ENCODE measurements at places on chromosomes 11 and 22. TPM values are rescaled to one million over a fixed set of nuclear protein-coding genes. Genes with fewer than 3 reads are reported as not detected.

DNA sequence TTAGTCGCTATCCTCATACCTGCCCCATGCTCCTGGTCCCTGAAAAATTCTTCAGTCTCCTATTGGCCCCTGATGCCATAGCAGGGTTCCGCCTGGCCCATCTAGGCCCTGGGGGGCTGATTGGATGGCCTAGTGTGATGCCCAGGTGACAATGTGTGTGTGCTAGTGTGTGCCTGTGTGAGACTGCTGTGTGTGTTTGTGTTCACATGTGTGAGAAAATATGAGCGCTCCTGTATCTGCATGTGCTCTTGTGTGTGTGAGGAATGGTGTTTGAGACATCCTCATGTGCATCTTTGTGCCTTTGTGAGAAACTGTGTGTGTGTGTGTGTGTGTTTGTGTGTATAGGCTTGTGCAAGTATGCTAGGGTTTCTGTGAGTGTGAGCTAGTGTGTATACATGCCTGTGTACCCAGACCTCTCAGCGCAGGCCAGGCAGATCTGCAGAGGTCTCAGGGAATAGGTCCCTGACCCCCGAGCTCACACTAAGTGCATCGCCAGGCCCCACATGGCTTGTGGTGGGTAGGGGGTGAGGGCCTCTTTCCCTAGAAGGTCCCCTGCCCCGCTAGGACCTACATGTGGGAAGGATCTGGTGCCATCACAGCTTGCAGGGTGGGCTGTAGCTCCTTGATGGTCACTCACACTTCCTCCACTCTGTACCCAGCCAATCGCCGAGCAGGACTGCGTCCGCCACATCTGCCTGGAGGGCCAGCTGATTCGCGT is 64.6 kb downstream of the OTOG start:
- no peak for DNase-seq

CNTF gene
- total RNA-seq = 3.0 TPM

GRCh38 chr22:32583921-32584335 is 109.3 kb downstream of the FBXO7 start:
- DNase-seq = no peak

SCGB1A1 gene
- not detected for total RNA-seq

DNA sequence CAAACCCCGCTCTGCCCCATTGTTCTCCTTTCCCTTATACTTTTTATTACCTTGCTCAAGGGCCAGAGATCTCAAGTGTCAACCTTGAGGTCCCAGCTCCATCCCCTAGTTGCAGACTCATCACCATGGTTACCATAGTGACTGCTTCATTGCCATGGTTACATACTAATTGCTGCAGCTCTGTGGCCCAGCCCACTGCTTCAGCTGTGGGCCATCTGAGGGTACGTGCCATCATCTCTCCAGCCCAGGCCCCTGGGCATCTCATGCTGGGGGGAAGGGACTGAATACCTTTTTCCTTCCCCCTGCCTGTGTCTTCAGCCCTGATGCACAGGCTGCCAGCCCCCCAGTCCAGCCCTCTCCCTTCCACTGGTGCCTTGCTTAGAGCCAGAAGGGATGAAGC is 22.2 kb downstream of the TREH start:
- DNase-seq = peak; percentile 35

GRCh38 chr22:50585781-50586180 is 3.1 kb upstream of the CHKB start:
- DNase-seq = no peak

- DNase-seq = no peak
Measured at GRCh38 chr22:49800408-49801238, 27.1 kb downstream of the BRD1 start.

DNA sequence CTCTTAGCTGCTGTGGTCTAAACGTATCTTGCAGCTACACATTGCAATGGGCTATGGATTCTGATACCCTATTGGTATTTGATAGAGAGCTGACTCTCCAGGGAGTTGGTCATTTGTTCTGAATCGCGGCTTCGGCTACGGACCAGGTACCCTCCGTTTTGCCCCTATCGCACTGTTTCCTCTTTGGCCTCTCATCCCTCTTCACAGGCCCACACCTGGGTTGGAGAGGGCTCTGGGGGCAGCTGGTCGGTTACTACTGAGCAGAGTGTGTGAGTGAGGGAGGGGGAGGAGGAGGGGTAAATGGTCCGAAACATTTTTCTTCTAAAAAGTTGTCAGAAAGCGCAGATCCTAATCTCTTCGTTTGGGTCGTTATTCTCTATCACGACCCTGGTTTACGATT is 48.8 kb upstream of the HSD17B12 start:
- no peak for DNase-seq

GRCh38 chr11:27274854-27275395 is 88.1 kb downstream of the CCDC34 start:
- peak; percentile 15 for DNase-seq

LRRC56 gene
- 0.29 TPM for total RNA-seq

- DNase-seq = no peak
Measured at GRCh38 chr11:44005956-44006355, 41.8 kb upstream of the ACCSL start.

DNA sequence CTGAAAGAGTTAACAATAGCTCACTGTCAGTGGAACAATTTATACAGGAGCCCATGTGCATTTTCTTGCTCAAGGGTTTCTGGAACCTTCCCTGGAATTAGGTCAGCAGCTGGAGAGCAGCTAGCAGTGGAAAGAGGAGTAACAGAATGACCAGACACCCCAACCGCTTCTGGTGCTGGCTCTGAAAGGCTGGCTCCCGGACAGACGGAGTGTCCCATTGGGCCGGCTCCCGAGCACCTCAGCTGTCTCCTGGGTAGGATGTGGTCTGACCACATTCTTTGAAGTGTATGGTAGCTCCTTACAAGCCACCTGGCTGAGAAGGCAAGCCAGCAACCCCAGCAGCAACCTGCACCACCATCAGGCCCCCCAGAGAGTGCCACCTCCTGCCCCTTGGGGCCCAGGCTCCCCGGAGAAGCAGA is 44.7 kb downstream of the ABTB2 start:
- DNase-seq = no peak

FOXRED2 gene
- total RNA-seq = 12.6 TPM

- no peak for DNase-seq
Measured at GRCh38 chr11:102656528-102656927, 31.4 kb upstream of the MMP20 start.

DNA sequence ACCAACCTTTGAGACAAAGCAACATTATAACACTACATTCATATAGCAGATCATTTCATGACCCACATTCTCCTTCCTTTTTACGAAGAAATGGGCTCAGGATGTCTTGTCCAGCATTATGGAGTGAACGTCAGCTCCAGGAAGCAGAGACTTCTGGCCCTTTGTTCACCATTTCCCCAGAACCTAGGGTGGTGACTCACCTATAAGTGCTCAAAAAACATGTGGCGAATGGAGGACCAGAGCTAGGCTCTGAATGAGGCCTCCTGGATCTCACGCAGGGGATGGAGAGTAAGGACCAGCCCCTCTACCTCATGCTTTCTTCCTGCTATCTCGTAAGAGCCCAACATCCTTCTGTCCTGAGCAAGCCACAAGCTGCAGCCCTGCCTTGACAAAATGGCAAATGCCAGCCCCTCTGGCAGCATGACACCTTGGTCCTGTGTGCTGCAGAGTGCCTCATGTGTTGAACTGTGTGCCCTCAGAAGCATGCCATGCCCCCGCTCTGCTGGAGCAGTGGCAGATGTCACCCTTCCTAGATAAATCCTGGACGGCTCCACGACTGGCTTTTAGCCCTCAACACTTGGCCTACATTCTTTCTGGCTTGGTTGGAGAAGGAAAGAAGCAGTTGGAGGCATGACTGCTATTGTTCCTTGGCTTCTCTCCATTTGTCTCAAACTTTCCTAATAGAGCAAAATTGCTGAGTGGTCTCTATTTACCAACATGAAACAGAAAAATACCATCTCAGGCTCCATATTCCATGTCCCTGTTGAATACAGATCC is 6.5 kb upstream of the ST3GAL4 start:
- peak; percentile 50 for DNase-seq

DNA sequence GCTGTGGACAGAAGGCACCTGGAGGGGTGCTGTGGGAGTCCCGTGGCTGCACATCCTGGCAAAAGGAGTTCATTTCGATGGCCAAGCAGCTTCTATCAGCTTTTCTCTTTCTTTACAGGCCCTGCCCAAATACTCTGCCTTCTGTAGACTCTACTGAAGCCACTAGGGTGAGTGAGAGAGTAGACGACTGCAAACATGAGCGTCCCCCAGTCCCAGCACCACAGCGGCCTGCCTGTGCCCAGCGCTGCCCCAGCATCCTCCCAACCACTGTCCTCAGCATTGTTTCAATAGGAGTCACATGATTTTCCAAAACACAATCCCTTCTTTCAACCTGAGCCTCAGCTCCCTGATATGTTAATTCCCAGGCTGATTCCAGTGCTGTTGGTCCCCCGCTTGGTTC is 110.0 kb downstream of the KIRREL3 start:
- DNase-seq = peak; percentile 24

GRCh38 chr11:43868852-43869567 is 11.6 kb upstream of the ALKBH3 start:
- peak; percentile 88 for DNase-seq

- DNase-seq = no peak
Measured at GRCh38 chr11:117547195-117547850, 219.7 kb downstream of the CEP164 start.

TSKU gene
- 45.2 TPM for total RNA-seq

- DNase-seq = no peak
Measured at GRCh38 chr11:127233998-127234397, 233.4 kb upstream of the KIRREL3 start.

DNA sequence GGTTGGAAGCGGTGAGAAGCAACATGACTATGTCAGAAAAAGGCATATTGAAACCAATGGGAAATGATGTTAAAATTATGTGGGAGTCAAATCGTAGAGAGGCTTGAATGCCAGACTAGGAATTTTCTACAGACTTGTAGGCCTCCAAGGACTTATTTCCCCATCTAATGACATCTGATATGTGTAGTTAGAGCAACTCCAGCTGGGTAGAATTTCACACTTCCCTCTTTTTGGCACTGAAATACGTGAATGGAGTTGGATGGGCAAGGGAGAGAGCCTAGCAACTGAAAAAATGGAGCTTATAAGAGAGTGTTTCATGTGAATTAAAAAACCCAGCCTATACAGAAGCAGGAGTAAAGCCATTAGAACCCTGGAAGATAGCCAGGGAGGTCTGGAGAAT is 304.2 kb downstream of the INSC start:
- no peak for DNase-seq

GRCh38 chr11:76085270-76085669 is 121.0 kb downstream of the WNT11 start:
- DNase-seq = no peak

GRCh38 chr22:22181341-22181850 is 63.2 kb upstream of the VPREB1 start:
- no peak for DNase-seq

DNA sequence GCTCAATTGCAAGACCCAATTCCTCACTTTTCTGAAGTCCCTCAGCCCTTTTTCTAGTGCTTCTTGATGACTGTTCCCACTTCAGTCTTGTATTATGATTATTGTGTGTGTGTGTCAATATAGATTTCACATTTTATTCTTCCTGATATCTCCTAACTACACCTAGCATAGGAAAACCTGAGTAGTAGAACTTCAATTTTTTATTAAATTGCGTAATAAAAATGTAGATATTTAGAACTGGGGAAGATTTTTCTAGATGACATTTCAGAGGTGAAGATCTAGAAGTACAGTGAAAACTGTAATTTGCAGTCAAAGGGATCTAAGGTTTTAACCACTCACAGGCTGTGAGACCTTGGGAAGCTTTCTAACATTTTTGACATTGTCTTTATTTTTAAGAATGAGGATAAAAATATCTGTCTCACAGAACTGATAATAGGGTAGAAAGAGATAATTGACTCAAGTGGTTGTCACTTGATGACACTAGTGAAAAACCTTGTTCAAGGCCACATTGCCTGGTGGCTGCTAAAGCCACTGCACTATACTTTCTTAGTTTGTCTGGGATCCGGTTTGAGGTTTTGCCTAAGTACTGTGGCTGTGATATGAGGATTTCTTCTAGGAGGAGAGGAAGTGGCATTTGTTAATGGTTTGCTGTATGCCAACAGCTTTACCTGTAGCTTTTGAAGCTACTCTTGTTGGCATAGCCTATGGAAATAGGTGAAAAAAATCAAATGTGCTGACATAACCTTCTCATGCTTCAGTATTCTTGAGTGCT is 32.2 kb upstream of the SESN3 start:
- no peak for DNase-seq

TAGLN gene
- total RNA-seq = 319 TPM

GRCh38 chr22:17804331-17805080 is 30.2 kb upstream of the BID start:
- DNase-seq = no peak

SLC22A6 gene
- not detected for total RNA-seq

DNA sequence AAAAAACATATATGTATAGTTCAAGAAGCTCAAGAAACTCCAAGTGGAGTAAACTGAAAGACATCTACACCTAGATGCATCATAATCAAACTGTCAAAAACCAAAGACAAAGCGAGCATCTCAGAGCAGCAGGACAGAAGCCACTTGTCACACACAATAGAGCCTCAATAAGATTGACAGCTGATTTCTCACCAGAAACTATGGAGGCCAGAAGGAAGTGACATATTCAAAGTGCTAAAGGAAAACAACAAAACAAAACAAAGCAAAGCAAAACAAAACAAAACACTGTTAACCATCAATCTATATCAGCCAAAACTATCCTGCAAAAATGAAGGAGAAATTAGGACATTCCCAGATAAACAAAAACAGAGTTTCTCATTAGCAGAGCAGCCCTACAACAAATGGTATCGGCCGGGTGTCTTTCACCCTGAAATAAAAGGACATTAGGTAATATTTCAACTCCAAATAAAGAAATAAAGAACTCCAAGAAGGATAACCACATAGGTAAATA is 65.8 kb upstream of the SEPTIN5 start:
- DNase-seq = no peak

ZC3H12C gene
- 8.5 TPM for total RNA-seq

USH1C gene
- total RNA-seq = not detected

DNA sequence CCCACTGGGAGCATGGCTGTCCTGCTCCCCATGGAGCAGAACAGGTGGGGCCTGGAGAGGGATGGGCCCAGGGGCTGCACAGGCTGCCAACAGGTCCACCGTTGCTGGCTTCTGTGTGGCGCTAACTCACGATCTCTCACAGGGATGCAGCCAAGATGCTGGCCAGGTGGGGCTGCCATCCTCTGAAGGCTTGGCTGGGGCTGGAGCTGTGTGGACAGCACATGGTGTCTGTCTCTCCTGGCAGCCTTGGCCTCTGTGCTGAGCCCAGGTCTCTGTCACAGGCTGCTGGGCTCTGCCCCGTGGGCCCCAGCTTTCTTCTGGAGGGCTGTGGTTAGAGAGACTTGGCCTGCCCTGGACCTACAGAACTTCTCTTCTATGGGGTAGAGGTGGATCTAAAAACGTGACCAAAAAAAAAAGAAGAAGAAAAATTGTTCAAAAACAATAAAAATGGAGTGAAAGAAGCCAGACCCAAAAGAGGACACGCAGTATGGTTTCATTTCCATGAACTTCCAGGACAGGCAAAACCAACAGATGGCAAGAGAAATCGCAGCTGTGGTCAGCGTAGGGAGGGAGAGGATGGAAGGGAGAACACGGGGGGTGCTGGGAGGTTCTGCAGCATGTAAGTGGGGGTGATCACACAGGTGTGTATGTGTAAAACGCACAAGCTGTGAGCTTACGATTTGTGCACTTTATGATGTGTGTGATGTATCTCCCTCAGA is 12.2 kb downstream of the PARVG start:
- DNase-seq = peak; percentile 24
